ENCODE measurements at places on chromosomes 13 and 19.

- DNase-seq = peak; percentile 67
These were observed 44.4 kb upstream of the C1QTNF9 start for GRCh38 chr13:24264976-24265375.

DNA sequence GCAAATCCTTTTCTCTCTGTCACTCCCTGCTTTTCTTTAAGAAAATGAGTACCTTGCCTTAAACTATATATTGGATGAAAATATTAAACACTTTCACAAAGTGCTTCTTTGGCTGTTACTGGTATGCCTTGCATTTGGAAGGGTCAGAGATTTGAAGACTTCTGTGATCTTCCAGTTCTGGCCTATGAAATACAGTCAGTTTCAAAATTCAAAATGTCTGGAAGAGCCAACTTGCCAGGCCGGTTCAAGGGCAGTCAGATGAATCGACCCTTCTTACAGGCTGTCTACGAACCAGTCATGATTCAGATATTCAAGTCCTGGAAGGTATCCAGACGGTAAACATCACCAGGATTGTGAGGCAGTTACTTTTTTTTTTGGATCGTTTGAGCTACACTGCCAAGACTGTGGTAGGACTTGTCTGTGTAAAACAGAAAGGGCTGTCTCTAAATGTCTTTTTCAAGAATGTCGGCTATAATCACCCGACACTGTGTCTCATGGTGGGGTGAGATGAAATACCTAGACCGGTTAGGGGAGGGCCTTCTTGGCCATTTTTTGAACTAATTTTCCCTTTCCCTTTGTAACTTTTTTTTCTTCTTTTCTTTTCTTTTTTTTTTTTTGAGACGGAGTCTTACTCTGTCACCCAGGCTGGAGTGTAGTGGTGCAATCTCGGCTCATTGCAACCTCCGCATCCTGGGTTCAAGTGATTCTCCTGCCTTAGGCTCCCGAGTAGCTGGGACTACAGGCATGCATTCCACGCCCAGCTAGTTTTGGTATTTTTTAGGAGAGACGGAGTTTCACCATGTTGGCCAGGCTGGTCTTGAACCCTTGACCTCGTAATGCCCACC lies 11.2 kb downstream of the ACTN4 start:
- no peak for DNase-seq

GRCh38 chr19:49338691-49339300 lies 3.6 kb downstream of the CD37 start:
- DNase-seq = no peak

DNA sequence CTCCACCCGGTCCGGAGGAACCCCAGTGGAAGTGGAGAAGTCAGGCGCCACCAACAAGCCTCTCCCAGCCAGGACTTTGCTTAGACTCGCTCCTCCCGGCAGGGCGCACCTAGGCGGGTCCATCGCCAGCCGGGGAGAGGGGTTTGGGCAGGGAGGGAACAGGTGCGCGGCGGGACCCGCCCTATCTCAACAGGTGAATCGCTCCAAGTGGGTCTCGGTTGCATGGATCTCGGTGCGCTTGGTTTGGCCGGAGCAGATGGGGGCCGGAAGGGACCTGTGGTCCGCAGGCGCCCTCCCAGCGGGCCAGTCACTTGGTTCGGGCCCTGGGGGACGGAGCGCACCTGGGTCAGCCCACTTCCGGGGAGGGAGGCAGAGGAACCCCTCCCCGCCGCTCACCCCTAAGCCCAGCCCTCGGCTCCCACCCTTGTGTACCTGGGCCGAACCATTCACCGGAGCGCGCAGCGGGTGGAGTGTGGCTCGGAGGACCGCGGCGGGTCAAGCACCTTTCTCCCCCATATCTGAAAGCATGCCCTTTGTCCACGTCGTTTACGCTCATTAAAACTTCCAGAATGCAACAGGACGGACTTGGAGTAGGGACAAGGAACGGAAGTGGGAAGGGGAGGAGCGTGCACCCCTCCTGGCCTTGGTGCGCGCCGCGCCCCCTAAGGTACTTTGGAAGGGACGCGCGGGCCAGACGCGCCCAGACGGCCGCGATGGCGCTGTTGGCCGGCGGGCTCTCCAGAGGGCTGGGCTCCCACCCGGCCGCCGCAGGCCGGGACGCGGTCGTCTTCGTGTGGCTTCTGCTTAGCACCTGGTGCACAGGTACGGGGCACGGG lies at the start of gene LSR:
Gene LSR (plus strand): TSS at position 693 of the 836 bp plus-strand sequence. CDS start 21 bp downstream, at position 714.
- peak; percentile 61 for DNase-seq

DNA sequence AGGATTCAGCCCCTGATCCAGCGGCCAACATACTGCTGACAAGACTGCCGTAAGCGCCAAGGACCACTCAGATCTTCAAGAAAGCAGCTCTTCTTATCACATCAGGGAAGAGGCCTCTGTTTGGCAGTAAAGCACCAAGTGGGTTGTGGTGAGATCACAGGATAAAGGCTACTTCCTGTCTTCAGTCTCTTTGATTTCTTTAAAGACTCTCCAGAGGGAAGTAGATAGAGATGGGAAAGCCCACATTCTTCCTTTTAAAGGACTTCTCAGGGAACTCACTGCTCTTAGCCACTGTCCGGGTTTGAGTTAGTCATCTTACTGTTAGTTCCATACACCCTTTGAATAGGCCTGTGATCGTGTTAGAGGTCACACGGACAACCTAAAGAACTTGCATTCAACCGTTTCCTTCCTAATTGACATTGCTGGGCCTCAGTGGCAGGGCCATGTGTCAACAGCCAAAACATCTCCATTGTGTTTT lies 47.2 kb upstream of the POMP start:
- DNase-seq = no peak

- no peak for DNase-seq
These were observed 631.3 kb downstream of the DIAPH3 start for GRCh38 chr13:59532405-59532804.

DNA sequence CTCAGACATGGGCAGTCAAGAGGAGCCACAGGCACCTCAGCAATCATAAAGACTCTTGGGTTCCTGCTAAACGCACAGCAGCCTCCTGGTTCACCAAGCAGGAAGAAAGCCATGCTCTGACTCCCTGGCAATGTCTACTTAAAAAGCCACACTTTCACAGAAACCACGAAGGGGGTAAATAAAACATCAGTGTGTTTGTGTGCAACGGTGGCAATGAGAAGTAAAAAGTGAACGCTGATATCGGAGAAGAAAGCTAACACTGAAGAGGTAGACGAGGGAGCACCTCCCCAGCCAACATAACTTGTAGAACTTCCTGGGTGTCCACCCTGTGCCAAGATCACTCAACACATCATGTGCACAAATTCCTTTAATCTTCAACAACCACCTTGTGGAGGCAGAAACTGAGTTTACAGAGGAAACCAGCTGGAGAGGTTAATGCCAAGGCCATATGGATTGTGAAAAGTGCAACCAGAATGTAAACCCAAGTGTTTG lies 30.2 kb downstream of the HSPH1 start:
- no peak for DNase-seq

DNA sequence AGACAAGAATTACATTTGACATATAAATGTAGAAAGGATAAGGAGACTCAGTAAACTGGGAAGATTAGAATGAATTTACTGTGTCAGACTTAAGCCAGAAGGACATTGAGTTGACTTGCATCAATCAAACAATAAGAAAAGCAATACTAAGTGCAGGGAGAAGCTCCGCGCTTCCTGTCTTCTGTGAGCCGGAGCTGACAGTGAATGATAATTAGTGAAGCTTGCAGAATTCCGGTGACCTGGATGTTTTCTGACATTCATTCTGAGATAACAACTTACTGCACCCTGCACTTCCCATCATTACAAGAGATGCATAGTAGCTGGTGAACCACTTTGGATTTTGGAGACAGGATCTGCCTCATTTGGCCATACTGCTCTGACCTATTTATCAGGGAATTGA lies 469.2 kb upstream of the PCDH20 start:
- no peak for DNase-seq

DNA sequence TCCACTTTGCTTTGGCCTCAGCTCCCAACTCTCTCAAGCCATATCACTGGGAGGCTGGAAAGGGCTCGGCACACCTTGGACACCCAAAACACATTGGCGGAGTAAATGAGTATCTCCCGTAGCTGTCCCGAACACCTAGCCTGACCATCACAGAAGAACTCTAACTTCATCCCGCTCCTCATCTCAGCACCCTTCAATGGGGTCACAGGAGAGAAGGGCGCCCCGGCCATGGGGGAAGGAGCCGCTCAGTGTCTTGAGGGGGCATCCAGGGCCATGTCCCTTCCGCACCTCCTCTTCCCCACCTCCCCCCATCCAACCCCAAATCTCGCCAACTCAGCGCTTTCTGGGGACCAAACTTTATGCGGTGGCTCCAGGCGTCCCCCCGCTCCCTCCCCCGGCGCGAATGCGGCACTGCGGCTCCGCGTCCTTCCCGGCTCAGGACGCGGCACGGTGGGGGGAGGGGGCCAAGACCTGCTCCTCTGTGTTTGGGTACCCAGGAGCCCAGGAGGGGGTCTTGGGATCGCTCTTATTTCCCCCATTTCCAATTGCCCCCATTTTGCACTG lies 3.0 kb downstream of the KCNC3 start:
- DNase-seq = no peak

DNA sequence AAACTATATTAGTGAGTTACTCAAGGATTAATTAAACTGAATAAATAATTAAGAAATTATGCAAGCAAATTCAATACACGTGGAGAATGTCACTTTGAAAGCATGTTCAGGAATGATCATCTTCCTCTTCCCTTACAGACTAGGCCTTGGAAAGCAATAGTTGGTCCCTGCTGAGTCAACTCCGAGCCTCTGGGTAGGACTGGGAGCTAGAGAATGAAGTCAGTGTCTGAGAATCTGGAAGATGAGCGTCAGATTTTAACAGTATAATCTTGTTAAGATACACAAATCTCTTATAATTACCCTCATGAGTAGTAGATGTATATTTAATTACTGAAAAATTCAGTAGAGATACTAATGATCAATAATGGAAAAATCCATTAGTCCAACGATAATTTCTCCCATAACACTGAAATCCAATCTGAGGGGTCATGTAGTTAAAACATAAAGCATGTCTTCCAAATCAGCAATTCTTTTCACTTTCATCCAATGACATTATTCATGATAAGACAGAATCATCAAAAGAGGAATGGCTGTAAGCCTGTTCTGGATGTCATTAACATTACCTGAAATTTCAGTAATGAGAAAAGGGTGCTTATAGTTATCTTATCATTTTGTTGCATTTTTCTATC lies 423.0 kb downstream of the DCT start:
- DNase-seq = no peak

- DNase-seq = no peak
These were observed 504.8 kb downstream of the SLITRK1 start for GRCh38 chr13:83377491-83377890.

GRCh38 chr13:53151336-53152056 lies 122.9 kb downstream of the OLFM4 start:
- no peak for DNase-seq

DNA sequence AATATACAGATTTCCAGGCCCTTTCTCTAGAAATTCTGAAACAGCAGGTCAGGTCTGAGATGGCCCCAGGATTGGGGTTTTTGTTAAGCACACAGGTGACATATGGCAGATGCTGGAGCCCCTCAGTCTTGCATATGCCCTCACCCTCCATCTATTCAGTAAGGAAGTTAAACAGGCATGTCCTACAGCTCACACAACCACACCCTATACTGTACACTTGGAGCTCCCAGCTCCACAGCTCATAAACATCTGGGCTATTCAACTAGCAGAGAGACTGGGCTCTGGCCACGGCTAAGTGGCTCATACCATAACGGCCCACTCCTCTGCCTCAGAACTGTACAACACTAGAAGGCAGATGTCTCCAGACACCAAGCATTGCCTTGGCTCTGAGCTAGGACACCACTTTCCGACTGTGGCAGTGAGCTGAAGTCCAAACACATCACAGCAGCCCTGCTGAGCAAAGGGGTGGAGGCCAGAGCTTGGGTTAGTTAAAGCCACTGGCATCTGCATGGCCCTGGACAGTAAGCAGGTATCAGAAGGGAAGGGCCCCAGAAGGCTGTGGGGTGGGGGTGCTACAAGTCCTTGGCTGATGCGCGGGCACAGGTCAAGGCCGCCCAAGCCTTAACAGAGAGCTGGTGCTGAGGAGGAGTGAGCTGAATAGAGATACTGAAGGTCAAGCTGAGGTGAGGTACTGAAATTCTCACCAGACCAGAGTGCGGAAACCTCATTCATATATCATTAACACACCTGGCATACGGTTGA lies 79.1 kb downstream of the ABCC4 start:
- no peak for DNase-seq

GRCh38 chr13:113060557-113061270 lies 44.9 kb upstream of the F7 start:
- DNase-seq = no peak

DNA sequence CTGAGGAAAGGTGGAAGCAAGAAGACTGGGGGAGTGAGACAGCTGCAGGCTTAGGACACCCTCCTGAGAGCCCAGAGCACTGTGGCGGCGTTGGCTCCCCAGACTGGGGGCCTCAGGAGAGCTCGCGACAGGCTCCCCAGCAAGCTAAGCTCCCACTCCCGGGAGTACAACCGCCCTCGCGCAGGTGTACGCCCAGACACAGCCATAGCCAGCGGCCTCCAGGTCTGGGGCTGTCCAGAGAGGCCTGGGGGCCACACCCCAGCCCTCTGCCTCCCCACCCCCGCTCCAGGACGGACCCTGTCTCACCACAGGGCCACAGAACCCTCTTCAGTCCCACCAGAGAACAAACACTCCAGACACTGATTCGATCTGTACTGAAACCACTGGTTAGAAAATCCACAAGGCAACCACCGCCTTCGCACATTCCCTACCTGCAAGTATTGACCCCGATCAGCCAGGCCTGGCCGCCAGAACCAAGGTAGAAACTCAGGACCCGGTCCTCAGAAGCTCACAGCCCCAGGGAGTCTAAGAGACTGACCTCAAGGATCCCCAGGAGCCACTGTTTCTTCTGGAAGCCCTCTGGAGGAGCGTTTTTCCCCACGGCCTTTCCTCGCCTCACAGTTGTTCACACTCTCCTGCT lies 16.3 kb downstream of the ZIC5 start:
- no peak for DNase-seq

GRCh38 chr19:28185646-28186045 lies 1027.3 kb downstream of the UQCRFS1 start:
- DNase-seq = no peak

GRCh38 chr13:75256922-75257321 lies 225.0 kb downstream of the TBC1D4 start:
- no peak for DNase-seq

DNA sequence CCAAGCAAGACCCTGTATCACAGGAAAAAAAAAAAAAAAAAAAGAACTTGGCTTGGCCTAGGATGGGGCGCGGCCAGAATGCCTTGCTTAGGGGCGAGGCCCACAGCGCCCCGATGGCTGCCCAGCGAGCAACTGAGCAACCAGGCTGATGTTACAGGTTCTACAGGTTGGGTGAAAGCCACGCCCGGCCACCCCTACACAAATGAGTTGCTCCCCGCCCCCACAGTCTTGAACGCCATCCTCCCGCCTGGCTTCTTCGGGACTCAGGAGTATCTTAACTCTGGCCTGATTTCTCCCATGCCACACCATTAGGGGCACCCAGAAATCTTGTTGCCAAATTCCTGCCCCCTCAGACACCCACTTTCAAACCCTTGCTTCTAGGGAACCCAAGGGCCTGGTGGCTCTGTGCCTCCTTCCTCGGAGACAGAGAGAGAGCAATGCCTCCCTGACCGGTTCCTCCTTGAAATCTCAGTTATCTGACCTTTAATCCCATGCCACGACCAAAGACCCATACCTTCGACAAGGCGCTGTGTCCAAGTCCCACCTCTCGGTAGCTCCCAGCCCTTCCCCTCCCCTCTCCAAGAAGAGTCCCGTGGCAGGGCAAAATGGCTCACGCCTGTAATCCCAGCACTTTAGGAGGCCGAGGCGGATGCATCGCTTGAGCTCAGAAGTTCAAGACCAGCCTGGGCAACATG lies 1.1 kb upstream of the CBLC start:
- DNase-seq = no peak

Data from stimulated activated CD8-positive, alpha-beta memory T cell treated with anti-CD3 and anti-CD28 coated beads, Interleukin-12 subunit alpha, Interleukin-12 subunit beta, amount 100 ng/mL, for 4 hours (primary cell).